ENCODE measurements at places on chromosomes 7 and 10.

- ATAC-seq, result no peak
These were observed 71.6 kb upstream of the IMMP2L start for GRCh38 chr7:111633878-111634277.

DNA sequence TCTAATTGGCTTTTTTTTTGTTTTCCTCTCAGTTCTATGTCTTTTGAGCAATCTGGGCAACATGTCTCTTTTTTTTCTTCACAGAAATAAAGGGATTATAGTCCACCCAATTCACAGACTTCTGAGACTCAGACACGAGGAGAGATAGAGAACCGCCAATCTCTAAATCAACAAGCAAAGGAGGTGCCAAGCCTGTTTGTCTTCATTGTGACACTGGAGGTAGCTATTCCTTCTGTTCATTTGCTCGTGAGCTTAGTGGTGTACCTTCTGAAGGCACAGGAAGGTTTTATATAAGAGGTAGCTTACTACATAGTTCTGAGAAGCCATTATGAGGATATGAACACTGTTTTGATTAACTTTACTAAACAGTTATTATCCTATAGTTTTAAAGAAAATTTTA, 6.1 kb downstream of the EPHB6 start:
- ATAC-seq, result no peak

DNA sequence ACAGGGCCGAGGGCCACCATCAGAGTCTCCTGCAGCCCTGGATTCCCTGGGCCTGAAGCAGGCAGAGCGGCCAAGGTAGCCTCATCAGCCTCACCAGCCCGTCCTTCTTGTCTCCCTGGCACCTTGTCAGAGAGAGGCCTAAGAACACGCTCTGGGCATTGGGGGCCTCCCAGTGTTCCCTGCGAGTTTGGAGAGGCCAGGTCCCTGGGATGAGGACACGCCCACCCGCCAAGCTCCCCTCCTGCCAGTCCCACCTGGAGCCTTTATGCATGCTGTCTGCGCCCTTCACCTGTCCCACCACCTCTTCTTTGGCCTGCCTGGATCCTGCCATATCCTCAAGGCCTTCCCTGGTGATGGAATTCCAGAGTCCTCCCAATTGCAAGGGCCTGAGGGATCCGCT, 69.2 kb downstream of the LHPP start:
- ATAC-seq, result no peak

- ATAC-seq, result peak; percentile 28
These were observed 7.2 kb downstream of the RBM20 start for GRCh38 chr10:110651044-110651958.

- ATAC-seq, result peak; percentile 23
These were observed 13.4 kb downstream of the TNS3 start for GRCh38 chr7:47568547-47568946.

GRCh38 chr7:151148319-151149259, 18.9 kb downstream of the GBX1 start:
- ATAC-seq, result no peak

DNA sequence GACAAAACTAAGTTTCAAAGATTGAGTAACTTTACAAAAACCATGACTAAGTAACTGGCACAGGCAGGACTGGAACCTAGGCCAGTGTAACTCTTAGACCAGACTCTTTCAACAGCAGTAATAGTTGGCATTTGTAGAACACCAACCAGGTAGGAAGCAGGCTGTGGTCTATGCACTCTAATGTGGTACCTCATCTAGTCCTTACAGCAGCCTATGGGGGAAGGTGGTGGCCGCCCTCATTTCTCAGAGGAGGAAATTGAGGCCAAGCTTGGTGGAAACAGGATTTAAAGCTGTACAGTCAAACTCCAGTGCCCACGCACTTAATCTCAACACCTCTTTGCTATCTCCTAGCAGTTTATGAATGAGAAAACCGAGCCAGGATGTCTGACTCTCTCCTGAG, 165.4 kb upstream of the LRGUK start:
- ATAC-seq, result no peak

DNA sequence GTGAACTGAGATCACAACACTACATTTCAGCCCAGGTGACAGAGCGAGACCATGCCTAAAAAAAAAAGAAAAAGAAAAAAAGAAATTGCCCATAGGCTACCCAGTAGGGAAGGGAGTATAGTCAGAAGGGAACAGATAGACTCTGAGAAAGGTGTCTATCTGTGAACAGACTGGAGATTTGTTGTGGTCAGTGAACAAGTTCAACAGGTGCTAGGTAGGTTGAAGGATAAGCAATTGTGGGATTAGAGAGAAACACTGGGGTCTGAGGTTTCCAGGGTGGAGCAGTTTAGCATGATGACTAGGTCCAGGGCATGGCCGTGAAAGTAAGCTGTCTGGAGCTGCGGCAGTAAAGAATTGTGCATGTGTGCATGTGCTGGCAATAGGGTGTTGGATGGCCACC, 6.9 kb downstream of the LRGUK start:
- no peak for ATAC-seq

GRCh38 chr7:7181519-7182155, 707 bp upstream of the C1GALT1 start:
- peak; percentile 22 for ATAC-seq

- ATAC-seq, result peak; percentile 23
These were observed 650 bp upstream of the ZFAND2A start for GRCh38 chr7:1160670-1161021.

- ATAC-seq, result peak; percentile 17
These were observed 127.2 kb downstream of the CELF2 start for GRCh38 chr10:11144626-11145494.

GRCh38 chr7:80826520-80827238, 92.2 kb downstream of the SEMA3C start:
- ATAC-seq, result no peak

- no peak for ATAC-seq
These were observed 43.4 kb upstream of the LYZL1 start for GRCh38 chr10:29245476-29245875.

GRCh38 chr10:103452506-103453230, 498 bp upstream of the CALHM2 start:
- ATAC-seq, result no peak

- ATAC-seq, result no peak
These were observed 8.3 kb upstream of the KAZALD1 start for GRCh38 chr10:101053516-101053915.

GRCh38 chr10:23870651-23871610, 338.0 kb upstream of the KIAA1217 start:
- ATAC-seq, result no peak

DNA sequence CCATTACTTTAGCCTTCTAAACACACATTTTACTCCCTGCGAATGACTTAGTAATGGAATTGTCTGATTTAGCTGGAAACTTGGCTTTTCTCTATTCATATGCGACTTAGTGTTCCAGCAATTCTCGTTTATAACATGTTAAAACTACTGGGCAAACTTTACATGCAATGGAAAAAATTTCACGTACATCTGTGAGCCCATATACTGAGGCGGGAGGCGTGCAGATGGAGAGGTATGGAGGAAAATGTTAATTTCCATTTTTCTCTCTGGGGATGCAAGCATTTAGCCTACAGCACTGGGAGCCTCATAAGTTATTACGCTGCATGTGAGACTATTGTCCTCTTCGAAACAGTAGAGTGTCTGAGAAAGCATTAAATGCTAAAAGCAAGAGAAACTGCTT, 591.5 kb upstream of the ANKRD30A start:
- no peak for ATAC-seq

DNA sequence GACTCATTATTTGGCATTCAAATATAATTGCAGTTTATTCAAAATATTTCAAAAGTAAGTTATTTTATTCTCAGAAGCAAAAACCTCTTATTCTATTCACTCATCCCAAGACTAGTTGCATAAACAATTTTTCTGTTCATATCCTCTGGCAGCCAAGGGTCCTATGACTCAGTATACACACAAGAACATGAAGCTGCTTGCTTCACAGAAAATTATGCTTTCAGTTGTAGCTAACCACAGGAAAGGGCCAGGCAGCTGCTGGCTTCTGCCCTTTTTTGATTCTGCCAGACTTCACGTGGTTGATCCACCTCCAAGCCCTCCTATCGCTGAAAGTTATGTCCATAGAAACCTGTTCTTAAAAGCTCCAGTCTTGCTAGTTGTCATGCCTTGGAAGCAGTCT, 108.8 kb downstream of the ABCA13 start:
- no peak for ATAC-seq

- ATAC-seq, result no peak
These were observed 100.2 kb downstream of the GNAT3 start for GRCh38 chr7:80411621-80412020.

- no peak for ATAC-seq
These were observed 6.3 kb downstream of the C7orf57 start for GRCh38 chr7:48041653-48041970.

DNA sequence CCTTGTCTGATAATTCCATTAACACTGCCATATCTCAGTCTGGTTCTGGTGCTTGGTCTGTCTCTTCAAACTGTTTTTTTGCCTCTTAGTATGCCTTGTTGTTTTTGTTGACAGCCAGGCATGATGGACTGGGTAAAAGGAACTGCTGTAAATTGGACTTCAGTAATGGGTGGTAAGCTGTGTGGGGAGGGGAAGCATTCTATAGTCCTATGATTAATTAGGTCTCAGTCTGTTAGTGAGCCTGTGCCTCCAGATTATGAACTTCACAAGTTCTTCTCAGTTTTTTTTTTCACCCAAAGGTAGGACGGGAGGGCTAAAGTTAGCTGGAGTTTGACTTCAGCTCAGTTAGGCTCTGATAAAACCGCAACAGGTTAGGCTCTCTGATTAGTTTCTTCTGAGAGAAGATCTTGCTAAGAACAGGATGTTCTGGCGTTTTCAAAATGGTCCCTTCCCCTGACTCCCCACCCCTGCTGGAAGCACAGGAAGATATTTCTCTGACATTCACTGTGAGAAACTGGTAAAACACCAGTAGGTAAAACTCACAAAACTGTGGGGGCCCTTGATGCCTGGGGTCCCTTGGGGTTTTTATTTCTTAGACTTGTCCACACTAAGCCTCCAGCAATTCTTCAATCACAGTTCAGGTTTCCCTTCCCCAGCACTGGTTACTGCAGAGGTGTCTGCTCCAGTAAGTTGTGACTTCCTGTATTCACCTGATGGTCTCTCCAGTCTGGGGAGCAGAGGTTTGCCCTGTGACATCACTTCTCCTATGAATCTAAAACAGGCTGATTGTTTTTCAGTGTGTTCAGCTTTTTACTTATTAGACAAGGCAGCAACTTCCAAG, 43.3 kb upstream of the CCDC71L start:
- no peak for ATAC-seq

GRCh38 chr10:118238573-118239235, 103.4 kb downstream of the FAM204A start:
- ATAC-seq, result no peak

DNA sequence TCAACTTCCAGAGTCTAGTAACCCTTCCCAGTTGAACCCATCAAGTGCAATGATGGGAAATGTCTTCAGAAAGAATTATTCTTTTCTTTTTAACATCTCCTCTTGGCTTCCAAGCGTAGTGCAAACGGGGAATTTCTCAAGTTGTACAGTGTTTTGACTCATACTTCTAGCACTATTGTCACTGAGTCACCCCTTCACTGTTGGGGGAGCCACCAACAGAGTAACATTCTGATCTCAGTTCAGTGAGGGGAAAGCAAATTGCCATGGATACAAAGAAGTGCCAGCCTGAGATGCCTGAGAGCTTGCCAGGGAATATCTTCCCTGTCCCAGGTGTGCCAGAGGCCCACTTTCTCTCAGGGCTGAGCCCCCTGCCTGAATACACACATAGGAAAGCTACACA, 31.0 kb downstream of the CYP3A5 start:
- no peak for ATAC-seq

- ATAC-seq, result no peak
These were observed 90.4 kb downstream of the PTPRE start for GRCh38 chr10:127997271-127997670.

GRCh38 chr10:132571650-132572544, 34.3 kb downstream of the INPP5A start:
- ATAC-seq, result peak; percentile 80

GRCh38 chr7:152035817-152036216, 10.3 kb downstream of the GALNT11 start:
- no peak for ATAC-seq

- no peak for ATAC-seq
These were observed 52.2 kb downstream of the COL17A1 start for GRCh38 chr10:104033401-104033930.

- peak; percentile 86 for ATAC-seq
These were observed 20.1 kb downstream of the P4HA1 start for GRCh38 chr10:73076360-73077183.

GRCh38 chr7:132655131-132655727, 79.0 kb upstream of the PLXNA4 start:
- peak; percentile 69 for ATAC-seq

DNA sequence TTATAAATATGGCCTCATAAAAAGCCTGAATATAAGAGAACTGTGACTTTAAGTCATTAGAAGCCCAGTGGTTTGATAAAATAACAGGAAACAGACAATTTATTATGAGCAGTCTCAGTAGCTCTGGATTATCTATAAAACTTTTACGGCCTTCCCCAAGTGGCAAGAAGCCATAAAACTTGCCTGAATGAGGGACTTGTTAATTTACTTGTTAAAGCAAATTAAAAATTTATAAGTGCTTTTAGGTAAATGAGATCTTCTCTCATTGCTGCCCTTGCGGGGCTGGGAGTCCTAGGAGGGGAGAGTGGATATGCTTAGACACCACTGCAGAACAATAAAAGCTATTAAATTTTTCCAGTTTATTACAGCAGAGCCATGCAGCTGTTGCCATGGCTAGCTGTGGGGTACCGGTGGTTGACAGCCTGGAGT, 499.9 kb downstream of the AUTS2 start:
- no peak for ATAC-seq

- peak; percentile 54 for ATAC-seq
These were observed 16.1 kb upstream of the TAS2R40 start for GRCh38 chr7:143205560-143206293.

- no peak for ATAC-seq
These were observed 4.1 kb upstream of the CUL1 start for GRCh38 chr7:148694631-148695030.

- no peak for ATAC-seq
These were observed 14.6 kb downstream of the EPC1 start for GRCh38 chr10:32332299-32332750.

DNA sequence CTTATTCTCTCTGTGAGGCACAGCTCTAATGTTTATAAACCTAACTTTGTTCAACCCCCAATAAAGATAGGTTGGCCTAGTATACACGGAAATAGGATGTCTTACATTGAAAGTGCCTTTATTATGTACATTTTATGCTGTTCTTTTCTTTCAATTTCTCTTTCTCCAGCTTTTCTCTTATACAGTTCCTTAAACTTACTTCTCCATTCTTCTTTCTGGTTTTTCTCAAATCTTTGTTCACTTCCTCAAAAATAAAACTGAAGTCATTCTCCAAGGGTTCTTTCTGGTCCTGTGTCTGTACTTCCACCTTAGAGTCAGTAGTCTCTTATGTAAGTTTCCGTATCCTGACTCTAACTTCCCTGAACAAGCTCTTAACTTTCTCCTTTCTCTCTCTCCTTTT, 29.2 kb upstream of the NAMPT start:
- no peak for ATAC-seq

- ATAC-seq, result no peak
These were observed 54.2 kb downstream of the FOXP2 start for GRCh38 chr7:114468844-114469243.

GRCh38 chr7:128178611-128179010, 62.5 kb upstream of the LEP start:
- ATAC-seq, result no peak
